ENCODE measurements at places on chromosomes 2 and 18.

DNA sequence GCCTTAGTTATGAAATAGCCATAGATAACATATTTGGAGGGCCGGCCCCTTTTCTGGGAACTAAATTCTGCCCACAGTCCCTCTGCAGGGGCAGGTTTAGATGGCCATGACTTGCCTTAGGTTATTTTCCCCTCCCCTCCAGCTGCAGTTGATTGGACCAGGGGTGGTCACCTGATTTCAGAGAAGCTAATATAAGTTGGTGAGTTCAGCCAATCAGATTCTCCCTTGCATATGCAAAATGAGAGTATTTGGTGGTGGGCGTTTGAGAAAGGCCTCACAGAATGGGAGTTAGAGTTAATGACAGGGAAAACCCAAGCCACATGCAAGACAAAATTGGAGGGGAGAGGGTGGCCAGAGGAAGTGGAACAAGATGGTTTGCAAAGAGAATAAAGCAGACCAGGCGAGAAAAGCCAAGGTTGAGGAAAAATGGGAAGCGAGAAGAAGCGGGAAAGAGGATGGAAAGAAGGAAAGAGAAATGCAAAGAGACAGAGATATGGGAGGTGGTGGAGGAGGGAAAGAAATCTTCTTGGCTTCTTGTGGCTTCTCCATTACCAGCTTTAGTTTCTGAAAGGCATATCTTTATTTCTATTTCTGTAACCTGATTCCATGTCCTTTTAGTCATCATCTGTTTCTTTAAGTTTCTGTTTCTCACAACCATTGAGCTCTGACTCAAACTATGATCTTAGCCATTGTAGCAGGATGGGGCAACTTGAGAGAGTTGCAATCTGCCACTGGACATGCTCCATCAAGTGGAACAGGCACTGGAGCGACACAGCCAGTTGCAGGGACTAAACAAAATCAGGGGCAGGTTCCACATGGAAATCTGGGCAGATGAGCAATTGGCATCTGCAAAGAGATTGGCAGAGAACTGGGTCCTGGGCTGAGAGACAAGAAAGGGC, 108.1 kb upstream of the SIX3 start:
- DNase-seq: no peak

- DNase-seq: no peak
Observed at GRCh38 chr2:8215982-8216381, 465.9 kb upstream of the ID2 start.

- DNase-seq: no peak
Observed at GRCh38 chr2:147108548-147108947, 736.3 kb upstream of the ACVR2A start.

DNA sequence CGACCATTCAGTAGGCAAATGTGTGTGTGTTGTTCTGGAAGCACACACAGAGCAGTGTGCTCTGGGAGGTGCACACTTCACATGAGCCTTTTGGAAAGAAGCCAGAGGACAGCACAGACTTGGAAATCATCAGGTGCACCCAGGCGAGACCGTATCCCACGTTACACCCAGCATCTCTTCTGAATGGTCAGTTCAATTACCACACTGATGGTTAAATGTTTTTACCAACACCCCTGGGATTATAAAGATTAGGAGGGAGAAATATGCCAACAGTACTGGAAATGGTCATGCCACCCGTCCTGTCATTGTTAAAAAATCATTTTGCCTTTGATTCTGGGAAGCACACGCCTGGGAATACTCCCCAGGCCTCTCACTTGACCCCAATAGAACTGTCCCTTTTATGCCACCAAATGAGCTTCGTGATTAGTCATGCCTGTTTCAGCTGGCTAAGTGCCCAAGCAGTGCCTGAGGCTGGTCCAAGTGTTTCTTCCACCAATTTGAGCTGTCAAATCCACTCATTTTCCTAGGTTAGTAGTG, 183.7 kb downstream of the NRP2 start:
- DNase-seq: no peak

GRCh38 chr2:38975042-38975441, 85.4 kb downstream of the ARHGEF33 start:
- DNase-seq: no peak

GRCh38 chr2:205754924-205755321, 72.6 kb downstream of the NRP2 start:
- DNase-seq: no peak

GRCh38 chr2:161814008-161814660, 189.9 kb downstream of the SLC4A10 start:
- DNase-seq: no peak

- DNase-seq: no peak
Observed at GRCh38 chr2:158936978-158937377, 31.5 kb upstream of the TANC1 start.

- DNase-seq: no peak
Observed at GRCh38 chr2:55419233-55419678, 400 bp downstream of the CCDC88A start.

- no peak for DNase-seq
Observed at GRCh38 chr2:74008761-74009395, 24.2 kb downstream of the TET3 start.

DNA sequence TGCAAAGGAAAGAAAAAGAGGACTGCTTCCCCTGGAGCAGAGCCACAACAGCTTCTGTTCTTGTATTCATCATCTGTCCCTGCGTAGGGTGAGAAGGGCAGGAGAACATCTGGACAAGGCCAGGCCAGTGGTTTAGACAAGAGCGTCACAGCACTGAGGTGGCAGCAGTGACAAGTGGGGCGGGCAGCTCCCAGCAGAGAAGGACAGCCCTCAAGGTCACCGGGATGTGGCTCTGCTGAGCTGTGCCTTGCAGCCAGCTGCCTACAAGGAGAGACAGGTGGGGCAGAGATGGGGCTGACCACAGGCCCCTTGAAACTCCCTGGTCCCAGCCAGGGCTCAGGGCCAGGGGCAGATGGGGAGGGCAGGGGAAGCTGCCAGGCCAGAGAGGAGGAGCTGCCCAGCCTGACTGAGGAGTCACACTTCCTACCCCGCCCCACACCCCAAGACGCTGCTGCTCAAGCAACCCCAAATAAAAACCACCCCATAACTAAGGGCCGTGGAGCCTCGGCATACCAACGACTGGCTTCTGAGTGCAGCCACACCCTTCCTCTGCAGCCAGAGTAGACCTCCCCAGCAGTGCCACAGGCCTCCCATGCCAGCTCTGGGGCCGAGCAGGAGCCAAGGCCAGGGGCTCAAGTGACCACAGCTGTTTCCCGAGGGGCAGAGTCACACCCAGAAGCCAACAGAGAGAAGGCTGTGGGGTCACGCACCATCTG, 5.4 kb downstream of the RAB11FIP5 start:
- DNase-seq: peak; percentile 34

DNA sequence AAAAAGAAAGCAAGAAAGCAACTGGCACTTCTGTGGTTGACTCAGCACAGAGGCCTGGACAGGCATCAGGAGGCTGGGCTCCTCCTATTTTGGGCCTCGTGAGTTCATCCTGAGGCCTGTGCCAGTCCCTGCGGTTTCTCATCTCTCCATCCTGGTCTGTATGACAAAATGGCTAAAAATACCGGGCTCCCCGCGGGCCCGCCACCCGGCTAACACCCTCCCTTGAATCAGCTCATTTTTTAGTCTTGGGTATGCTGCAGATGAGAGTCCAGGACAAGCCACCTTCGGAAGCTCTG, 62.3 kb upstream of the YWHAQ start:
- DNase-seq: peak; percentile 24

DNA sequence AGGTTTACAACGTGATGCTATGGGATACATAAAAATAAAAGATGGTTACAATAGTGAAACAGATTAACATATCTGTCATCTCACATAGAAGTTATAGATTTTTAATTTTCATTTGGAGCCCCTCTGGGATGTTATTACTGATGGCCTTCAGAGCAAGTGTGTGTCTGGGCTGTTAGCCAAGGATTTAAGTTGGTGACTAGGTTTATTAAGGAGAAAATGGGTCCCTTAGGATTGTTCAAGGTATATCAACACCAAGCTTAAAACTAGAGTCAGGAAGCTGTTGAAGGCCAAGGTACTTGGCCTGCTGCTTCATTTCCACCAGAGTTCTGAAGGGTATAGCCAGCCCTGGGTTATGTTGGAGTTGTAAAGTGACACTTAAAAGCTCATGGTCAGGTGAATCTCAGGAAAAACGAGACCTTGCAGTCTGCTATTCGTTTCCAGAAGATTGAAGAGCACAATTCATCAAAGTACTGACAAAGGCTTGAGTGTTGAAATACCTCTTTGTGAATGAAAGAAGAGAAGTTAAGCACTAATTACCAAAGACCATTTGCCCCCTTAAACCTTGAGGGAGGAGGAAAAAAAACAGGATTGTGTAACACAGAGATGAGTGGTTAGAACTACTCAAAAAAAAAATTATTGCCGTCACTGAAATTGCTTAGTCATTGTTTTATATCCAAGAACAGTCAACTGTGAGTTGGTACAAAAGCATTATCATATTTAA, 48.4 kb downstream of the MAP2 start:
- no peak for DNase-seq

DNA sequence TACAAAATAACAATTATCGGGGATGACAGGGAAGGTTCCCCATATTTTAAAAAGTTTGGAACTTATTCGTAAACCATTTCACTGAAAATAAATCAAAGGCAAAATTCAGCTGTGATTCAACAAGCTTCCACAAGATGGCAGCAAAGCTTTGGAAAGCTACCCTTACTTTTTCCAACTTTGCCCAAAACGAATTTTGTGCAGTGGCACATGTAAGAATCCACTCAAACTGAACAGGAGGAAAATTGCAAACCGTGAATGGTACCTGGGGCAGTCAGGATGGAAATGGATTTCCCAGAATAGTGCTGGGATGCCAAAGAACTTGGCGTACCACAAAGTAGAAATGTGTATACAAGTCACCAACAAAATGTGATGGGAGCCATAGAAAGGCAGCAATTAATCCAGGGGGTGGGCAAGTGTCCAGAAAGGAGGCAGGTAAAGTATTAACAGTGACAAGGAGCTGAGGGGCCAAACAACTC, 10.7 kb downstream of the RPL31 start:
- peak; percentile 63 for DNase-seq

- DNase-seq: no peak
Observed at GRCh38 chr18:51185075-51185474, 12.4 kb downstream of the MEX3C start.

- DNase-seq: peak; percentile 45
Observed at GRCh38 chr2:197208841-197209240, 101.7 kb downstream of the ANKRD44 start.
